Stimulated activated naive B cell treated with anti-CD40 and anti-IgM and Interleukin-4, amounts not matched to agents 10 μg/mL and 1 μg/mL and 100 μg/mL, for 72 hours (primary cell): ENCODE measurements at places on chromosomes 5 and 9.

DNA sequence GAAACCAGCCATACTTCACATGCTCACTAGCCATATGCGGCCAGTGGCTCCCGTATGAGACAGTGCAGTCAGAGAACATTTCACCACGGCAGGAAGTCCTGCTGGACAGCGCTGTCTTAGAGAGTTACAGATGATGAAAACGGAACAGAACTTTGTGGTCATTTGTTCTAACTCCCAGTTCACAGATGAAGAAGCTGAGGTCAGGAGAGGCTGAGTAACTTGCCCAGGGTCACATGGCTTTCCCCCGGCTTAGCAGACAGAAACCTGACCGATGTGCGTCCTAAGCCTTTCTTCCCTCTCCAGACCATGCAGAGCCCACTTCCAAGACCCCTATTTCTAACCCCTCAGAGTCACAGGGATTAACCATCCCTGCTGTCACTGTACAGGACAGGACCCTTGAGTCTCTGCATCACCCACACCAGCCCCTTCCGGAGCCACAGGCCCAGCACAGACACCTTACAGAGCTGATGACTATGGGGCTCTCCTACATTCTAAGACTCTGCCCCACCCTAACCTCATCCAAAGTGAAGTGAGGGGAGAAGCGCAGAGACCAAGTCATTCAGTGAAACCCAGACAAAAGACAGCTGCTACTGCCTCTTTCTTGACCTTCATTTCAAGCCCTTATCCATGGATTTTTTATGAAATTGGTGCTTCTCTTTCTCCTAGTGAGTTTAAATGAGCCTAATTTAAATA lies 86.9 kb downstream of the PTPN3 start:
- no peak for DNase-seq

DNA sequence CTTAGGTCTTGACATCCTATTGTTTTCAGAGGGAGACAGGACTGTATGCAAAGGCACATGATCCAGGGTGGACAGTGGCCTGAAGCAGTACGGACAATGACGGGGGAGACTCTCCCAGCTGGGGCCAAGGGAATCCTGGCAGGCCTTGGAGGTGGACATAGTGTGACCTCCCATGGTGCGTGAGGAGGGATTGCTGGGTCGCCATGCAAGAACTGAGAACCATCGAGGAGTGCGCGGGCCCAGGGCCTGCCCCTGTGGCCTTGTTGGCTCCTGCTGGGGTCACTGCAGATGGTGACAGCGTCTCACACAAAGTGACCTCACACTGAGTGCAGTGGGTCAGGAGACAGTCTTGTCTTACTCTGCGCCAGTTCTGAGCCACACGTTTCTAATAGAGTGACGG lies 192.4 kb downstream of the GADD45G start:
- no peak for DNase-seq

GRCh38 chr5:111820072-111820471 lies 63.1 kb upstream of the NREP start:
- no peak for DNase-seq

- no peak for DNase-seq
Observed at GRCh38 chr5:138489683-138490061, 24.4 kb downstream of the EGR1 start.

DNA sequence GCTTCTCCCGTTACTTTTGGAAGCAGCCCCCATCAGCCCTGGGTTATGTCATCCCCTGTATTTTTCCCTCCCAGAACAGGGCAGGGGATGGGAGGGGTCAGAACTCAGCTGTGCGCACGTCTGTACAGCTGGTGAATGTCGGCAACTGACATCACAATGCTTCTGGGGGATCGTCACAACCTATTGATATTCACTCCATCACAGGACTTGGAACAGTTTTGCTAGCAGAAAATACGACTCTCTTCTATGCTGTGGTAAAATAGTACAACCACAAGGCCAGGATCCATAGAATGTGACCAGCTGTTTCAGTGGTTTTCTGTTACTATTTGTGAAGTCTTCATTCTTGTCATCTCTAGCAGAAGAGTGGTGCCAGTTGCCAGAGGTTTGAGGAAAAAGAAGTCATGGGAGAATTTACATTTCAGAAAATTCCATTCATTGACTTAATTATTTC lies 77.1 kb upstream of the KLF4 start:
- DNase-seq: no peak

DNA sequence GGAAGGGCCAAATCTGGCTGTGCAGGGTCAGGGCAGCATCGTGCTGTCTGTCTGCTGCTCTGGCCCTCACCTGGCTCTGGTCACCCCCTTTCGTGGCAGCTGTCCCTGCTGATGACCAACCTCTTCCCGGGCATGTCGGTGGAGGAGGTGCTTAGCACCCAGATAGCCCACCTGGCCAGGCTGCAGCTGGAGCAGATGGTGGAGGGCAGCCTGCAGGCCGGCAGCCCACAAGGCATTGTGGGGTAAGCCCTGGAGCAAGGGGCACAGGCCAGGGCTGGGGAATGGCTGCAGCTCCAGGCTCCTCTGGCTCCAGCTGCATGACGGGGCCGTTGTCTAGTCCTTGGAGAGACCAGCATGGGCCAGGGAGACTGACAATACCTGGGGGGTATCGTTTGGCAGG lies 8.2 kb downstream of the TOR2A start:
- DNase-seq: no peak

- no peak for DNase-seq
Observed at GRCh38 chr9:89387197-89387849, 69.0 kb downstream of the SECISBP2 start.

DNA sequence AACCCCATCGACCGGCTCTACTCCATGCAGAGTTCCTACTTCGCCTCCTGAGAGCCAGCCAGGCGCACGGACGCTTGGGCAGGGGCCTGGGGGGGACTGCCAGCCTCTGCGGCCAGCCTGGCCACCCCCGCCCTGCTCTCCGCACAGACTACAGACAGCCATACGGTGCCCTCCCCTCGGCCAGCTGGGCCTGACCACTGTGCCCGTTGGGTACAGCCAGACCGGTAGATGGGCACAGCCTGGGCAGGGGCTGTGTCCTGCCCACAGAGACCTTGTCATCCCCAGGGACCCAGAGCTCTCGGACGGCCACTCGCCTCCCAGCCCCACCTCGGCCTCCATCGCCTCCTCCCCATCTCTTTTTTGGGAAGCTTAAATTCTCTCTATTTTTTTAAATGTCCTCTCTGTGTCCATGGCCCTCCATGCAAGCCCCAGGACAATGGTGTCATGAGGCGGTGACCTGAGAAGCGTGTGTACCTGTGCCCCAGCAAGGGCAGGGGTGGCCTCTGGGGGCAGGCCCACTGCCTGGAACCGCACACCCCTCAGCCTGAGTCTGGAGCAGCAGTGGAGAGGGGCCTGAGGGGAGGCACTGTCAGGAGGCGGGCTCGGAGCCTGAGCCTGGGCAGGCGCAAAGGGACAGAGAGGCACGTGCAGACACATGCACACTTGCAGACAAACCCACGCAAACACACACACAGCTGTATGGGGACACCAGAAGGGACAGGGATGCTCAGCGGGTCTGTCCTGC lies 82.8 kb downstream of the LMX1B start:
- no peak for DNase-seq

- DNase-seq: no peak
Observed at GRCh38 chr5:90342576-90342975, 67.0 kb downstream of the CETN3 start.

DNA sequence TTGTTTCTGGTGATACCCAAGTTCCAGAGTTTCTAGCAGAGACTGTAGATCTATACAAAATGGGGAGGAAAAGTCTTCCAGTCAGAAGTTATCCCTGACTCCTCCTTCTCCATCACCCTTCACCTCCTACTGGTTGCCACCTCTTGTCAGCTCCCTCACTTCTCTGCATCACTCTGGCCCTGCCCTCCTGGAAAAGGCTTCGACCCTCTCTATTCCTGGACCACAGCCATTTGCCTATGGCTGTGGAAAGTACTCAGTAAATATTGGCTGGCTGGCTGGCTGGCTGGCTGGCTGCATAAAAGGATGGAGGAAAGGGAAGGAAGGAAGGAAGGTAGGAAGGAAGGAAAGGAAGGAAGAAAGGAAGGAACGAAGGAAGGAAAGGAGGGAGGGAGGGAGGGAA lies 32.7 kb upstream of the ABCA1 start:
- DNase-seq: no peak

DNA sequence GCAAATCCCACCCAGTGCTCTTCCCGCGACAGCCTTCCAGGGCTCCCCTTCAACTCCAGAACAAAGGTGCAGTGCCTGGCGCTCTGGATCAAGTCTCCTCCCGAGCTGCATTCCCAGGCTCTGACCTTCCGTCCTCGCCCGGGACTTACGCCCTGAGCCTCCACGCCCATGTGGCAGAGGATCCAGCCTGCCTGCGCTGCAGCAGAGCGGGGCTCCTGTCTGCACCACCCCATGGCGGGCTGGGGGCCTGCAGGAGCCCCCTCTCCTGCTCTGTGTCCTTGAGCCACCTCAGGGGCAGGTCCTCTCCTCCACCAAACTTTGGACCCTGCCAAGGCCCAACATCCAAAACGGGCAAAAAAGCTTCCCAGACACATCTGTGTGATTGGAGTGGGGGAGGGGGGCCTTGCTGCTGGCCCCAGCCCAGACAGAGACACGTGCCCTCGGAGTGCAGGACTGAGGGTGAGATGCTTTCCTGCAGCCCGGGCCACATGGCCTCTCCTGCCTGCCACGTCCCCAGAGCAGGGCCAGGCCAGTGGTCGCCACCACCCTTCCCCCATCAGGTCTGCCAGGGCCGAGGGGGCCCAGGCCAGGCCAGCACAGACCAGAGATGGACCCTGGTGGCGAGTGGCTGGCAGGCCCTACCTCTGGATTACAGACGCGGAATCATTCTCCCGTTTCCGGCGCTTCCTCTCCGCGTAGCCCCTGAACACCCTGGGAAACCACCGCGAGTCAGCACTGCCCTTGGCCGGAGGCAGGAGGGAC lies 4.4 kb downstream of the NSMF start:
- DNase-seq: no peak

DNA sequence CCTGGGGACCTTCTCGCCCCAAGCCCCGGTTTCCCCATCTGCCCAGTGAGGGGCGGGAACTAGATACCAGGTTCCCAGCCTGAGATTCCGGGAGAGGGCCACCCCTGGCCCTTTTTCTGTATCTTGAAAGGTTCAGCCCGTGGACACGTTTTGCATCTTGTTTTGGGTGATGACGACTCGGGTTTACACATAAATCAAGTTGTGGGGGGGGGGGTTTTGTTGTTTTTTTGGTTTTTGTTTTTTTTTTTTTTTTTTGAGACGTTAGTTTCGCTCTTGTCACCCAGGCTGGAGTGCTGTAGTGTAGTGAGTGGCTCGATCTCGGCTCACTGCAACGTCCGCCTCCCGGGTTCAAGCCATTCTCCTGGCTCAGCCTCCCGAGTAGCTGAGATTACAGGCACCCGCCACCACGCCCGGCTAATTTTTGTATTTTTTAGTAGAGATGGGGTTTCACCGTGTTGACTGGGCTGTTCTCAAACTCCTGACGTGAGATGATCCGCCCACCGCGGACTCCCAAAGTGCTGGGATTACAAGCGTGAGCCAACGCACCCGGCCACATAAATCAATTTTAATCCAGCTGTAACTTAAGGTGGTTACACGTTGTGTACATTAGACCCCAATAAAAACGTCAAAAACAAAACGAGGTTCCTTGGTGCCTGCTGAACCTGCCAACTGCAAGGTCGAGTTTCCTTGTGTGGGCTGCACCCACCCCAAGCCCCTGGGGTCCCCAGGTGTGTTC lies 1.1 kb upstream of the BRD3 start:
- no peak for DNase-seq

- no peak for DNase-seq
Observed at GRCh38 chr5:144093868-144094267, 76.6 kb downstream of the YIPF5 start.

GRCh38 chr9:16970321-16970720 lies 99.9 kb upstream of the BNC2 start:
- DNase-seq: no peak

DNA sequence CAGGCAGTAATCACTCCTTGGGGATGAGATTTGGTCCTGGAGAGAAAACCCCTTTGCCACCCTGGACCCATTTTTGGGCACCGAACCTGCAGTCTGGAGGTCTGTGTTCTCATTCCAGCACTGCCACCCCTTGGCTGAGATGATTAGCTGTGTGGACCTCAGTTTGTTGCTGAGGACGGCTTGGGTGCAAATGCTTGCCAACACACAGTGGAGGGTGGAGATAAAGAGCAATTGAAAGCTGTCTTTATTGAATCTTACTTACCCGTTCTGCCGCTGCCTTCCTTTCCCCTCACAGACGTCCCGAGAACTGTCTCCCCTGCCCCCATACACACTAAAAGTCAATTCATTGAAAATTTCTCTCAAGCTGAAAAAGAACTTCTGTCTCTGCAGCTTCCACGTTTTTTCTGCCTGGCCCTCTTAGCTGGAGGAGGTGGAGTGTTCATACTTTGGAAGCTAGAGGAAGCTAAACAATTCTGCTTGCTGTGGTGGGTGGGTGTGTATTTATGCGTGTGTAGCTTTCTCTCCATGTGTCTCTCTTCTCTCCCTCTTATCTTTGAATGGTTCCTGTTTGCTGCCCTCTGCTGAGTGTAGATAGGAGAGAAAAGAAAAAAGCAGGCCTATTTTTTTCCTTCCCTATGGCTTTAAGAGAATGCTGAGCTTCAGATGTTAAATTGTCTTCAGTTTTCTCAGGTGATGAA lies 6.6 kb downstream of the GALNT10 start:
- DNase-seq: no peak

- peak; percentile 61 for DNase-seq
Observed at GRCh38 chr9:112809351-112809848, 58.8 kb downstream of the SNX30 start.

DNA sequence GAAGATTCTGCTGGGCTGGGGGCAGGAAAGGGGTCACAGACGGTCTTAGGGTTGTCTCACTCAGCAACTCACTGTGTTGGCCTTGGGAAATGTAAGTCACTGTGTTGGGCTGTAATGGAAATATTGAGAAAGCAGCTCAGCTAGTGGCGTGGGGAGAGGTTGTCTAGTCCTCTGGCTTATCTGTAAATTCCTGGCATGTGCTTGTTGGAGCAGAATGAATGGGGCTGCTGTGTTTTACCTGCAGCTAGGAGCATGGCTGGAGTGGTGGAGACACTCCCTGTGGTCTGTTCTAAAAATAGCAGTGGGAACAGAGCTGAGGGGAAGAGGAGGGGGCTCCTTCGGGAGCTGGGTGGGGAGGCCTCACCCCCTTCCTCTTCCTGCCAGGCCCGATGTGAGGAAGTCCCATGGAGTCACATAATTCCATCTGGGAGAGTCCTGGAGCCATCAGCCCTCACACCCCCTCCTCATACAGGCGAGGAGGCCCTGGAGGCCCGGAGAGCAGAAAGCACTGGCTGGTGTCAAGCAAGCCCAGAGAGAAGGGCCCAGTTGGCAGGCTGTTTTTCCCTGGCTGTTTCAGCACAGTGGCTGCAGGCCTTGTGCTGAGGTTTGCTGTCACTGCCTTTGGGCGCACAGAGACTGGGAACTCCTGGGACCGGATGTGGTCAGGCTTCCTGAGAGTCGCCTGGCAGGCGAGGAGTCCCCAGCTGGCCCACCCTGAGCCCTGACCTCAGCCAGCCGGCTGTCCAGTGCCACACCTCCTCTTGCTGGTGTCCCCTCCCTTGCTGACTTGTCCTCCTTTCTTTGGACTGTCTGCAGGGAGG lies 84.9 kb downstream of the RGS3 start:
- DNase-seq: no peak

- no peak for DNase-seq
Observed at GRCh38 chr5:148941810-148942209, 115.4 kb downstream of the ADRB2 start.

- DNase-seq: no peak
Observed at GRCh38 chr5:113552620-113553019, 39.1 kb downstream of the YTHDC2 start.
